ENCODE measurements at places on chromosomes 6 and 20.

DNA sequence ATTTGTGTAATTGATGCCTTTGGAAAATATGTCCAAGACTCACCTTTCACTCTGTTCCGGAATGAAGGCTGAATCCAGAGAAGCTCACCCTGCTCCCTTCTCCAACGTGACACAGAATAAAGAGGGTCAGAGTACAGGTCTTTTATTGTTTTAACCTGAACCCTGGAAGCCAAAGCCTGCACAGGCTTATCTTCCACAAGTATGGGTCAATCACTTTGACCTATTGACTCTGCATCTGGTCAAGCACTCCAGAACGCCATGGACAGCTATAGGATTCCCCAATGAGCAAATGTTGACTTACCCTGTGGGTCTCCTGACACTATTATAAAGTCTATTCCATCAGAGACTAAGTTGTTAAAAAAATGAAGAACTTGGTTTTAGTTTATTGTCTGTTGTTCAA lies 158.4 kb upstream of the MYLIP start:
- DNase-seq, result no peak

DNA sequence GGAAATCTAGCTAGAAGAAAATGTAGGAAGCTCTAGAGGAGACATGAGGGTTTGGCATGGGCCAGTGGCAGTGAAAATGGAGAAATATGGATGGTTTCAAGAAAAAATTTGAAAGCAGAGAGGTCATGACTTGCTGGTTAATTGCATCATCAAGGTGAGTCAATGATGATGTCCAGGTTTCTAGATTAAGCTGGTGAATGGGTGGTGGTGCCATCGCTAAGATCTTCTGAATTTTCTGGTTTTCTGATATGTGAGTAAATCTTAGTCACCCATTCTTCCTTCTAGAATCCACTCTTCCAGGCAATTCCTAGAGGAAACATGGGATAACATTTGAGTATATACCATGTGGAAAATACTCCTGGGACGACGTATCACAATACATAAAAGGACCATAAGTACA lies 25.0 kb downstream of the SH3BGRL2 start:
- DNase-seq, result no peak

DNA sequence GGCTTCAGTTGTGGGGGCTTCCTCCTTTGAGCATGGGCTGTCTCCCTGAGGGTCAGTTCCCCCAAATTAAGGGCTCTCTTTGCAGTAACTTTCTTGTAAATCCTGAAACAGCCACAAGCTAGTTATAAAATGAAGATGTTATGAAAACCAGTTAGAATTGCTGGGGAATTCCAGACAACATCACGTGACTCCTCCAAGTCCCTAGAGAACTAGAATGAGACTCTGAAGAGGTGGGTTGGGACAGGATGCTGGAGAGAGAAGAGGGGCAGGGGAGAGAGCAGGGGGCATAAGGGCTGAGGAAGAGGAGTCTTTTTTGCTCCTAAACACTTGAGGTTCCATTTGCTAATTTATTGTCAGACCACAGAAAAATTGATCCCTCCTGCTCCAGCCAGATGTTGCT lies 380.3 kb downstream of the DHX35 start:
- no peak for DNase-seq

DNA sequence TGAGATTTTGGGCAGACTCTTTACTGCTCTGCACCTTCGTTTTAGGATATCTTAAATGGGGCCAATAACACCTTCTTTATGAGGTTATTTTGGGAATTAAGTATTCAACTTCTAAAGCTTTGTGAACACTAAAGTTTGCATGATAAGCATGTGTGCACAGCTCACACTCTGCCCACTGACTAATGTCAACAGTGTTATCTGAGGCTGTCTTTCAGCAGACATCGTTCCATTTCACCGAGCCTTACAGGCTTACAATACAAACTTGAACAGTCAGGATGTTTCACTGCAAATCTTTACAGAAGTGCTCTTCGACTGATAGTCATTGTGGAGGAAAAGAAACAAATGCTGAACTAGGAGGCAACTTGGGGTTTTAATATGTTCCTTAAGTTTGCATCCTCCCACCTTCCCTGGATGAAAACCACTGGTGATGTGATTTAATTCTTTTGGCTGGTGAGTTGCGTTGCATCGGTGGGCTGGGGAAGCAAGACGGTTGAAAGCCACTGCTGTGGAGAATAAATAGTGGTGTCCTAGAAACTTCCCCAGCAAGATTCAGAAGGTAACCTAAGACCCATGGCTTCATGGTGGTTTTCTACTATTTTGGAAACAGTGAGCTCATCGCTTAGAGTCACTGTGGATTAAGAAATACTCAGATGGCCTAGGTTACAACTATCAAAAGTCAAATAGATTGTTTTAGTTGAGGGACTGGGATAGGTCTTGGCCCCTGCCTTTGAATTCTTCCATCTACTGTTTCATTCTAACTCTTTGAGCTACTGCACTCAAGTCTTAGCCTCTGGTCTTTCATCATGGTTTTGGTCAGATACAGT lies 167.2 kb upstream of the MAP3K7 start:
- no peak for DNase-seq

DNA sequence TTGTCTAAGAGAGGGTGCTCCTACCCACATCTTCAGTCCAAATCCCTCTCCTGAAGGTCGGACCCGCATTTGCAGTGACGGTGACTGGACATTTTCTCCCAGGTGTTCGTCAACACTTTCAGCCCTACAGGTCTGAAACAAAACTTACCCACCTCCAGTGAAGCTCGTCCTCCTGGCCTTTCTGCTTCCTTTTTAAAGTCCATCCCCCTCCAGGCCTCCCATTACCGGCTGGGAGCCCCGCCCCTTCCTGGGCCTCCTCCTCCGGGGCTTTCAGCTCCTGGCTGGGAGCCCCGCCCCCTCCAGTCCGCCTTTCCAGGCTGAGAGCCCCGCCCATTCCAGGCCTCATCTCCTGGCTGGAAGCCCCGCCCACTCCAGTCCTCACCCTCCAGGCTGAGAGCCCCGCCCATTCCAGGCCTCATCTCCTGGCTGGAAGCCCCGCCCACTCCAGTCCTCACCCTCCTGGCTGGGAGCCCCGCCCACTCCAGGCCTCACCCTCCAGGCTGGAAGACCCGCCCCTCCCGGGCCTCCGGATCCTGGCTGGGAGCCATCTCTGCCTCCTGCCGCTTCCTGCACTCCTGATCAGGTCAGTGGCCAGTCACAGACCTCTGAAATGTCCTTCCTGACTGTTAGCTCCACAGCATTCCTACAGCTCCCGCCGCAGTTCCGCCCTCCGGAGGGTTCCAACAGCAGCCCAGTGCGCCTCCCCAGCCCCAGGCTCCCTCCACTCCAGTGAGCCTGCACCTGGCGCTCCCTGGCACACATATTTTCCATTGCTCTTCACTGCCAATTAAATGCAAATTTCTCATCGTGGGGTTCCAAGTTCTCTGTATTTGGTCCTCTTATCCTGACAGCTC lies 98.5 kb downstream of the LY86 start:
- no peak for DNase-seq

DNA sequence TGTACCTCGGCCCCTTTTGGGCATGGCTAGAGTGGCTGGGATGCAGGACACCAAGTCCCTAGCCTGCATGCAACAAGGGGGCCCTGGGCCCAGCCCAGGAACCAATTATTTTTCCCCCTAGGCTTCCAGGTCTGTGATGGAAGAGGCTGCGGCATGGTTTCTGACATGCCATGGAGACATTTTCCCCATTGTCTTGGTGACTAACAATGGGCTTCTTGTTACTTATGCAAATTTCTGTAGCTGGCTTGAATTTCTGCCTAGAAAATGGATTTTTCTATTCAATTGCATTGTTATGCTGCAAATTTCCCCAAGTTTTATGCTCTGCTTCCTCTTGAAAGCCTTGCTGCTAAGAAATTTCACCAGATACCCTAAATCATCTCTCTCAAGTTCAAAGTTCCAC lies 1269.6 kb upstream of the CITED2 start:
- no peak for DNase-seq

DNA sequence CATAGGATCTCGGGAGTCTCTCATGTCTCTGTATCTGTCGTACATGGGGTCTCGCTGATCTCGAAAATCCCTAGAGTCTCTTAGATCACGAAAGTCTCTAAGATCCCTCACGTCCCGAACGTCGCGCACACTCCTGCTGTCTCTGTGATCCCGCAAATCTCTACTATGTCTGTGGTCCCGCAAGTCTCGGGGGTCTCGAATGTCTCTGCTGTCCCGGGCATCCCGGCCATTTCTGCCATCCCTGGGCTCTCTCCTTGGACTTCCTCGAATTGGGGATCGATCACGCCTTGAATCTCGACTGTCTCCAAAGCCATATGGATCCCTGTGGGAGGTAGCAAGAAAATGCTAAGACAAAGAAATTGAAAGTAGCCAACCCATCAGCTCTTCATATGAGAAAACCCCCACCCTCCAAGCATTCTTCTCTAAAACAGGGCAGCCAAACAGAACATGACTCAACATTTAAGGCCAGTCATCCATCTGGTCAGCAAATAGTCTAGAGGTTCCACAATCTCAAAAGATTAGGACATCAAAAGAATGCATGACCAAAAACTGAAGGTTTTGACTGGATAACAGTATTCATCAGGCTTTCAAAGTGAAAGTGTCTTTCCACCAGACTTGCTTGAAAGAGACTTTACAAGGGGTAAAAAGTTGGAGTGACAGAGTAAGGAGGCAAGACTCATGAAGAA lies 19.4 kb downstream of the NCOA5 start:
- DNase-seq, result peak; percentile 83
